Activated CD8-positive, alpha-beta memory T cell treated with anti-CD3 and anti-CD28 coated beads for 4 hours (primary cell): ENCODE measurements at places on chromosomes 7 and 10.

DNA sequence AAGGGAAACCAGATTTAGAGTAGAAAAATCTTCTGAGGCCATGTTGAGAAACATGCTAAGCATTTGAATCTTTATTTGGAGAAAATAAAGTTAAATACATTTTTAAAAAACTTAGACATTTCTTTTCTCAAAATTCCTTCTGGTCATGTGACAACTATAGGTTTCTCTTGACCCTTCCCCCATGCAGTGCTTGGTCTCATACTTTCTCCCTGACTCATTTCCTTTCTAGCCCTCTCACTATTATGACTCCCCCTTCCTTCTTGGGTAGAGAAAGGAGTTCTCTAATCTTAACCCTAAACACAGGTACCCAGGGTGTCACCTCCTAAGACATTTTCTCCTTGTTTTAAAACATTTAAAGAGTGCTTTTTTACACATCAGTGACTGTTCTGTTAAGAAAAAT, 179.5 kb upstream of the TMEM106B start:
- DNase-seq: no peak

DNA sequence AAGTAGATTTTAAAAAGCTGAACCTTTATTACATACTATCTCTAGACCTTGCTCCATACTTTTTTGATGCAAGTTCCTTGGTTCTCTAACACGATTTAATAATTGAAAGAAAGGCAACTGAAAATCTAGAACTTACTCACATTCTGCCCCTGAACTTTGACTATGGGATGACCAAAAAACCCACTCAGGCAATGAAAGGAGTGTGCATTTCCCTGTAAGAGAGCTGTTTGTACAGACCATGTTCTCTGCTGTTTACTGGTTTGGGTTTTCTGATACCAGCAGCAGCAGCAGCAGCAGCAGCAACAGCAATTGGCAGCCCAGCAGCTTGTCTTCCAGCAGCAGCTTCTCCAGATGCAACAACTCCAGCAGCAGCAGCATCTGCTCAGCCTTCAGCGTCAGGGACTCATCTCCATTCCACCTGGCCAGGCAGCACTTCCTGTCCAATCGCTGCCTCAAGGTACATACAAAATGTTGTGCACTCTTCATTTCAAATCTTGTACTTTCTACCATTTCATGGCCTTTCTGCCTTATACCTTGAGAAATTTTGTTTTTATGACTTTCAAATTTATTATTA, 216.7 kb downstream of the FOXP2 start:
- DNase-seq: no peak

GRCh38 chr7:28560767-28561166, 148.4 kb downstream of the CREB5 start:
- DNase-seq: no peak

- DNase-seq: no peak
These were observed 57.1 kb downstream of the AFAP1L2 start for GRCh38 chr10:114347241-114347640.

GRCh38 chr10:121368347-121369025, 229.8 kb downstream of the FGFR2 start:
- no peak for DNase-seq

GRCh38 chr7:144545330-144545729, 141.8 kb upstream of the NOBOX start:
- DNase-seq: no peak

- DNase-seq: no peak
These were observed 1.3 kb upstream of the PTPRN2 start for GRCh38 chr7:158588878-158589442.
